Stimulated activated CD4-positive, alpha-beta T cell treated with anti-CD3 and anti-CD28 coated beads, Interleukin-15, amount 100 ng/mL, for 48 hours (primary cell): ENCODE measurements at places on chromosomes 4 and X.
A peak's percentile ranks its signal among the peaks of the same experiment; 100 is the strongest.

GRCh38 chr4:23353200-23353599 lies 536.6 kb downstream of the PPARGC1A start:
- DNase-seq = no peak

- no peak for DNase-seq
These were observed 2.0 kb downstream of the CHST7 start for GRCh38 chrX:46575586-46575985.

GRCh38 chr4:174604198-174604597 lies 81.9 kb upstream of the HPGD start:
- no peak for DNase-seq

- no peak for DNase-seq
These were observed 452.9 kb downstream of the IL1RAPL1 start for GRCh38 chrX:29040160-29040559.

- no peak for DNase-seq
These were observed 16.6 kb upstream of the CXCL3 start for GRCh38 chr4:74055096-74055495.

- DNase-seq = no peak
These were observed 143.5 kb downstream of the GALNTL6 start for GRCh38 chr4:171956678-171957077.

DNA sequence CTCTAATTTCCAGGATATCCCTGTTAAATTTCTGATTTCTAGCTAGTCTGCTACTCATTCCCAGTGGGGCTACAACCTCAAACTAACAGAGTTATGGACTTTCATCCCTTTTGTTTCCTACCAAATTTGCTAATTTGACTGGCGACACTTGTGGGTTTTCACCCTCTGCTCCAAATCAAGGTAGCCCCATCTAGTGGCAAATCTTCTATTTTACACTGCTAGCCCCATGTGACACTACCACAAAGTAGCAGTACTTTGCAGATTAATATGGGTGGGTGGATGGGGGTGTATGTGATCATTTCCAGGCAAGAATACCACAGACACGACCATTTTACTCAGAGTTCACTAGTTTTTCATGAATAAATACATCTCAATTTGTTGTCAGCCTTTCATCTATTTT lies 150.3 kb downstream of the MSL3 start:
- peak; percentile 7 for DNase-seq

GRCh38 chr4:8194306-8195242 lies 4.5 kb upstream of the SH3TC1 start:
- no peak for DNase-seq

DNA sequence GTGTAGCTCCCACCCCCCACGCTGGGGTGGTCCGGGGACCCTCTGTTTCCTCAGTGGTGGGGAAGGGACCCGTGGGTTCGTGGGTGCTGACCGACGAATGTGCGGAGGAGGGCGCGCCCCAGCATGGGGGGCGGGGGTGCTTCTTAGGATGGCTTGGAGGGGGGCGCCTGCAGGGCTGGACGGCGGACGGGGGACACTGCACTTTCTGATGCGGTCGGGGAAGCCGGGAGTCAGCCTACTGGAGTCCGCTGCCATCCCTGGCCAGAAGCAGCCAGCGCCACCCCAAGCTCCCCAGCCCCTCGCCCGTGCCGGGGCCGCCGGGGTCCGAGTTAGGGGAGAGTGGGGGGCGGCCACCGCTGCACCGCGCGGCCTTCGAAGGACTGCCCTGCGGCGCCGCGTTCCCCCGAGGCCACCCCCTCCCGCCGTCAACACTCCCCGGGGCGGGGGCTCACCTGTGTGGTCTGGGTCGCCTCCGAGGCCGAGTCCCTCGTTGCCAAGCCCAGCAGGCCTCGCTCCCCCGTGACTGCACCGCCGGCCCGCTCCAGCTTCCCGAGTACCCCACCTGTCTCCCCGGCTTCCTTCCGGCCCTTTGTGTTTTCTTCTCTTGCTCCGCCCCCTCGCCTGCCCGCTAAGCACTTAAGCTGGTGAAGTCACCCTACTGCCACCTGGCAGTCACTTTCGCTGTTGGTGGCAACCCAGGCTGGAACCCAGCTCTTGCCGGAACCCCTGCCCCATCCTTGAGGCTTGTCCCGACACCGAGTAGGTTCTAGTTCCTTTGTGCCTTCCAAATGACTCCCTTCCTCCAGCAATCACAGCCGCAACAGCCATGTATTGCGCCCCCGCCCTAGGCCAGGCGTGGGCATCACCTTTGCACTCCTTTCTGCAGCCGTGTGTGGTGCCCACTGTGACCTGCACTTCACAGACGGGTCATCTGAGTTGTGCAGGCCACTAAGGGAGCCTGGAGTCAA lies at the start of gene OCIAD2:
Gene OCIAD2, minus strand, starts transcription at position 569 of the 968 bp plus-strand sequence. CDS start 2,225 bp downstream, outside the sequence.
- DNase-seq = peak; percentile 73

DNA sequence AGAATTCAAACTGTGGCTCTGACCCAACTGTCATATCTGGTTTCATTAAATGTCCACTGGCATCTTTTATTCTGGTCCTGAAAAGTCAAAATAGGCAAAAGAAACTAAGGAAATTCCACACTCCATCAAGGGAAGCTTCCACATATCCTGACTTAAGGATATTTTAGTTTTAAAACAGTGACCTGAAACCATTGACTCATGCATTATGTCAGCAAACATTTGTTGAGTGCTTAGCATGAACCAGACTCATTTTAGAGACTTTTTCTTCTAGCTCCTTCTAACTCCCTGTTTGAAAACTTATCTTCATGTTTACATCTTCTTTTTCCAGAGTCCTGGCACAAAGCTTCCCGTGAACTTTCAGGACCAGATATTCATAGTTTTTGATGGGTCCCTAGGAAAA lies 6.9 kb upstream of the CXCL1 start:
- no peak for DNase-seq

DNA sequence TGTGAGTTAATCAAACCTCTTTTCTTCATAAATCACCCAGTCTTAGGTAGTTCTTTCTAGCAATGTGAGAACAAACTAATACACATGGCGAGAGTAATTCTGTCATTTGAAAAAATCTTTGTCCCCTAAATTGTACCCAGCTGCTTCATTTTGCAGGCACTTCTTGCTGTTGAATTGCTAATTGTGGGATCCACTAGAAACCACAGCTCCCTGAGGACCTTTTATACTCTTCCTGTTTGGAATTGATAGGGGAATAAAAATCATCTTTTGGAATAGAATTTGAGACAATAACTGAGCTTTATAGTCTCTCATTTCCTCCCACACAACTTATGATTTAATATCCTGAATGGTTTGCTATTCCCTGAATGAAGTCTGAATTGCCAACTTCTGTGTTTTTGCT lies 170.2 kb downstream of the PACRGL start:
- DNase-seq = no peak

GRCh38 chr4:96052827-96053226 lies 212.9 kb downstream of the PDHA2 start:
- no peak for DNase-seq

GRCh38 chr4:110878413-110878812 lies 255.5 kb upstream of the PITX2 start:
- DNase-seq = no peak

- peak; percentile 67 for DNase-seq
These were observed 172.0 kb downstream of the PTTG2 start for GRCh38 chr4:38132107-38132673.
